Endodermal cell (in vitro differentiated cells): ENCODE measurements at places on chromosomes 7 and 10. TPM values are rescaled to one million over a fixed set of nuclear protein-coding genes. Genes with fewer than 3 reads are reported as not detected.

- DNase-seq = peak; percentile 53
These were observed 163.0 kb upstream of the PPP1R3A start for GRCh38 chr7:114081606-114082425.

GRCh38 chr7:47153576-47153975 is 428.3 kb downstream of the TNS3 start:
- peak; percentile 83 for DNase-seq

Gene ZNF804B
- 0.14 to 0.49 TPM (median 0.36 TPM) in 3 replicates for total RNA-seq

Gene TECPR1
- total RNA-seq = 20.8 to 27.2 TPM (median 24.2 TPM) in 3 replicates
